NCI-H146 (cell line): ENCODE measurements at places on chromosomes 1 and 21.

DNA sequence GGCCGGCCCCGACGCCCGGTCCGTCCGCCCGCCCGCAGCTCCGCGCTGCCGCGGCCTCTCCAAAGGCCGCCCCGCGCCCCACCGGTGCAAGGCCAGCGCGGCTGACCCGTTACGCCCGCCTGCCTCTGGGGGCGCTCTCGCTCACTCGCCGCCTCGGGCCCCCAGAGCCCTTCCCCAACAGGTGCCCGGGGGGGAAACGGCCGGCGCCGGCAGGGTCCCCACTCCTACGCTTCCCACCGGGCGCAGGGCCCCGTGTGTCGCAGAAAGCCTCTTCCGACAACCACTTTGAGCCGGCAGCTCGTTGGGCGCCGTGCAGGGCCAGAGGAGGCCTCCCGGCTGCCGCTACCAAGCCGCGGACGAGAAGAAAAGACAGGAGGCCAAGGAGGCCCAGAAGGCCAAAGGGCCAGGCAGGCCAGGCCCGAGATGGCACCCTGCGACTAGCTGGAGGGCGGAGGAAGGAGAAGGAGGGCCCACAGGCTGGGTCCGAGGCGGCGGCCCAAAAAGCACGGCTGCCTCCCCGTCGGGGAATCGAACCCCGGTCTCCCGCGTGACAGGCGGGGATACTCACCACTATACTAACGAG lies 64.9 kb upstream of the FCGR2A start:
- no peak for DNase-seq

- DNase-seq: peak; percentile 92
Observed at GRCh38 chr1:83692524-83693381, 306.2 kb downstream of the TTLL7 start.

DNA sequence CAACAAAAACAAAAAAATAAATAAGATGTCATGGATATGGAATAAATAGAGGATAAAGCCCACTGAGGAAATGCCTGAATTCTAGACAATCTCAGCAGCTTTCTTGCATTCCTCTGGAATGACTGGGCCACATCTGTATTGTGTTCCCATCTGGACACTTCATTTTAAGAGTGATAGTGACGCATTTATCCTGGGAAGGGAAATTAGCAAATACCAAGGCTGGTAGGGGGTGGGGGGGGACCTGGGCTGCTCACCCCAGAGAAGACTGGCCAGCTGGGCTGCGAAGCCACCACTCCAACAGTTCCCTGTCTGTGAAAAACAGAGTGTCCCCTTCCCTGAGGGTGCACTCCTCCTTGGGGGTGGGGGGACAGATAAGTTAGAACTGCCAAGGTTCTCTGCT lies 106.3 kb downstream of the HIVEP3 start:
- DNase-seq: no peak

DNA sequence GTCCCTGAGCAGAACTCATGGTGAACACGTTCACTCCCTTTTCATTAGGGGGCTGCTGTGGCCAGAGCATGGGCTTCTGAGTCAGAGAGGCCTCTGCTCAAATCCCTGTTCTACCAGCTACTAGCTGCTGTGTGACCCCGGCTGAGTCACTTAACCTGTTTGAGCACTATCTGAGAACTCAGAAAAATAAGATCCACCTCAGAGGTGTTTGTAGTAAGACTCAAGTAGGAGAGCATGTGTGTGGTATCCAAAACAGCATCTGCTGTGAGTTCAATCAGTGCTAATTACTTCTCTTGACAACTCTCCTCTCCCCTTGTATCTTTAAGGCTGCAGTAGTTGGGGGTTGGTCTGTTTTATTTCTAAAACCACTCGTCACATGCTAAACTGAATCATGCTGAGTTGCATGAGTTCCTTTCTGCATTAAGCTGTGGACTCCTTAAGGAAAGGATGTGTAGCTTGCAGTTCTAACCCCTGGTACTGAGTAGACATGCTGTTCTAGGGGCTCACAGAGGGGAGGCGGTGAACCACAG lies 39.7 kb upstream of the JUN start:
- no peak for DNase-seq

DNA sequence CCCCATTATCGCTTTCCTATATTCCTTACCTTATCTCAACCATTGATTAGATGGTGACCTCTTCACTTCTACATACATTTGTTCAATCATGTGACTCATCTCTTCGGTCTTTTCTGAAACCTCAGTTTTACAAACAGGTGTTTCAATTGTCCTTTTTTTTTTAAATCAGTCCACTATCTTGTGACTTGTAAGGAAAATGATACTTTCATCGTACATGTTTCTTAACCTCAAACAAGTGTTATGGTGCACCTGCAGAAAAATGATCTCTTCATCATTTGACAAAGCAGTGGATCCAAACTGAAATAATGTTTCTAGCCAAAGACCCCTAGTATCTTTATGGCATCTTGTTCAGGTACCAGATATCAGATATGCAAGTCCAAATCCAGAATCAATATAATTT lies 1157.2 kb downstream of the MRPL39 start:
- DNase-seq: peak; percentile 43

DNA sequence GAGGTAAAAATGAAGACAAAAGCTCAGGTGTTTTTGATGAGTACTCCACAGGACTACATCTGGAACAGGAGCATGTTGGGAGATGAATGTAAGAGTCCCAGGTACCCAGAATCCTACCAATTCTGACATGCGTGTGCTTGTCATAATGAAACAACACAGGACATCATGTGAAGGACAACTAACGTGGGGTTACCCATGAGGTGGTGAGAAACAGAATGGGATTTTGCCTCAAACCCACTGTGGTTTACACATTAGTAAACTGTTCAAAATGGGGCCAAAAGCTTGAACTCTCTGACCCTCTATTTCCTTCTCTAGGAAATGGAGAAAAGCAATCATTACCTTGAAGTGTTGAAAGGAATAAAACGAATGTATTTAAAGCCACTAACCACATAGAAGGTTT lies 266.2 kb downstream of the RGS7 start:
- DNase-seq: no peak

- no peak for DNase-seq
Observed at GRCh38 chr1:213291526-213291925, 240.5 kb downstream of the RPS6KC1 start.

- DNase-seq: no peak
Observed at GRCh38 chr1:180530501-180530900, 28.1 kb upstream of the ACBD6 start.

DNA sequence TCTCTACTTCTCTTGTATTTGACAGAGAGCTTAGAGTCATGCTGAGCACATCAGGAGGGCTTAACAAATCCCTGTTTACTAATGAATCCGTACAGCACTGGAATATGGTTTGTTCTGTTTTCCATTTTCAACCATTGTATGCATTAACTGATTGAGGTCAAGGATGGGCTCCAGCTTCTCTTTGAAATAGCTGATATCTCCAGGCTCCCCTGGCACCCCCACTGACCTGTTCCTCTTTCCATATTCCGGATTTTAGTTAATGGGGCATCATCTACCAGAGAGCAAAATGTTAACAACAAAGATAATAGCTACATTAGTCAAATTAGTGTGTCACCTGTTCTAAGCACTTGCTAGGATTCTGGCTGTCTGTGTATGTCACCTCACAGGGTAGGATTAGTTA lies 57.6 kb downstream of the NENF start:
- DNase-seq: peak; percentile 85

DNA sequence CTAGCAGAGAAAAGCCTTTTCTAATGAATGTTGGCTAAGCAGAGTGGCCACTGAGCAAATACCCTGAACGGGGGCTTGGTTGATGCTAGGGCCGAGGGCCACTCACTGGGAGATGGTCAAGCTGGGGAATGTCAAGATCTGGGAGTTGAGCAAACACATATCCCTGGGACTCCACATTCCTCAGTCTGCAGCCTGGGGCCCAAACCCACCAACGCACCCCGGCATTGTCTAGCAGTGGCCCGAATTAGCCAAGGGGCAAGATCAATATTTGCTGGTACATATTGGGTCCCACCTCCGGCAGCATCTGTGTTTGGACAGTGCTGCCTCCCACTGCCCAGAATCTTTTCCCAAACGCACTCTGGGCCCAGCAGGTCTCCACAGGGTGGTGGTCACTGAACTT lies 144.1 kb downstream of the TRABD2B start:
- peak; percentile 8 for DNase-seq

- DNase-seq: no peak
Observed at GRCh38 chr1:44720281-44720680, 10.7 kb downstream of the RNU5D-1 start.

DNA sequence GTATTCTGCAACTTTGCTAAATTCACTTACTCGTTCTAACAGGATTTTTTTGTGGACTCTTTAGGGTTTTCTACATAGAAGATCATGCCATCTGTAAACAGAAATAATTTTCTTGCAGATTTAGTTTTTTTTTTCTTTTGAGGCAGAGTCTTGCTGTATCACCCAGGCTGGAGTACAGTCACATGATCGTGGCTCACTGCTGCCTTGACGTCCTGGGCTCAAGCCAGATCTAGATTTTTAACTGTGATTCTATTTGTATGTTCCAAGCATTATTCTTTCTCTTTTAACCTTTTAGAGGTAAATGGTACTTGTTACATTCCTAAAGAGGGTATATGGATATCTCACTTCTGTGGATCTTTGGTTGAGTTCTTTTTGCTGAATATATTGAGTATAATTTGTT lies 18.6 kb downstream of the FABP3 start:
- no peak for DNase-seq

GRCh38 chr1:160996178-160996577 lies 24.8 kb downstream of the F11R start:
- DNase-seq: no peak

- no peak for DNase-seq
Observed at GRCh38 chr1:210558302-210558701, 229.6 kb downstream of the HHAT start.

- no peak for DNase-seq
Observed at GRCh38 chr1:6801966-6802365, 16.7 kb downstream of the CAMTA1 start.

- no peak for DNase-seq
Observed at GRCh38 chr1:236979149-236979900, 24.9 kb downstream of the MT1HL1 start.

- DNase-seq: no peak
Observed at GRCh38 chr1:40353082-40353481, 20.4 kb upstream of the SMAP2 start.

- no peak for DNase-seq
Observed at GRCh38 chr1:1098681-1099421, 17.0 kb downstream of the C1orf159 start.

DNA sequence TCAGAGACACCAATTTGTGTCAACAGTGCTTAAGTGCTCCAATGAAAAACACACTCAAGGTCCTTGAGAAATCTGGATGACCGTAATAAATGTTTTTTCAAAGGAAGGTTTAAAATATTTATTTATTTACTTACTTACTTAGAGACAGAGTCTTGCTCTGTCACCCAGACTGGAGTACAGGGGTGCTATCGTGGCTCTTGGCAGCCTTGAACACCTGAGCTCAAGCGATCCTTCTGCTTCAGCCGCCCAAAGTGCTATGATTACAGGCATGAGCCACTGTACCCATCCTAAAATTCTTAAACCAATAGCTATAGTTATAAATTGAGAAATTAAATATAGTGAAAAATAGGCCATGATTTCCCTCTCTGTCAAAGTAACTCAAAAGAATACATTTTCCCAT lies 17.3 kb upstream of the ERICH3 start:
- peak; percentile 50 for DNase-seq

DNA sequence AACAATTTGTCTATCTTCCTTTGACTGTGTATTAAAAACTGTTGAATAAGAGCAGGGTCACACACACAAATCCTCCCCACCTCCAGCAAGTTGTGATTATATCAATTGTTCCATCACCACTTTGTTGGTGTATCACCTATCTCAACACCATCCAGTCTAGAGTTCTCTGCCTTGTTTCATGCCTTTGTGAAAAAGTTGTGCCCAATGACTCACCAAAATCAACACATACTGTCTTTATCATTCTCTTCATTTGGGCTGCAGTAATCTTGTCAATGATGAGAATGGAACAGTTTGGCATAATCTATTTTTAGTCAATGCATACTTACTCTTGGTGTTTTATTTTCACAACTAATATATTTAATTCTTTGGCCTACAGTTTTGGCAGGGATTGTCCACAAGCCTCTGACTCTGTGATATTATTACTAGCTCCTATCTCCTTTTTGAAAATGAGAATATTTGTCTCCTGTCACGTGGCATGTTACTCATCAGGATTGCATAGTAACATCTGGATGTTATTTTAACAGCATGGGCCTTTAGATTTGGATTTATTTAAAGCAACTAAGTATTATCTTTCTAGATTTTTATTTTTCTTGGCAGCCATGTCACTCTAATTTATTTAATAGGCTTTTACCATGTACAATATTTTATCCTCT lies 5.1 kb downstream of the C1orf87 start:
- no peak for DNase-seq

DNA sequence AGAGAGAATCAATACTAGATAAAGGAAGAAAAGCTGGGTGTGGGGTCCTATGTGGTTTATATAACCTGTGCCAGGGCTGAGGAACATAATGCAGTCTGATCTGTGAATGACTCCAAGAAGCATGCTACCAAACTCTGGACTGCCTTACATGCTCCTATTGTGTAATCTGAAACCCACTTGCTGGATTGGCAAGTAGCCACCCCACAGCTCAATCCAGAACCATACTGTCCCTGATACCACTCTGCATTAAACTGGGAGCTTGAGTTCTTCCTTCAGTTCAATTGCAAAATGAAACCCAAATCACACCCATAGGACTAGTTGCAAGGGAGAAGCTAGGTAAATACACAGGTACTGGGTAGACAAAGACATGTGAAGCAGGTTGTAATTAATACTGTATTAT lies 115.4 kb upstream of the NEGR1 start:
- no peak for DNase-seq
